ENCODE measurements at places on chromosomes 11 and 22. TPM values are rescaled to one million over a fixed set of nuclear protein-coding genes. Genes with fewer than 3 reads are reported as not detected.

Gene GNB1L
- 1.8 TPM for total RNA-seq

Gene SNU13
- 106 TPM for total RNA-seq

Gene CDC42EP2
- 37.9 TPM for total RNA-seq

Gene LRRC32
- total RNA-seq, result 93.6 TPM
